ENCODE measurements at places on chromosomes 6 and 20.

DNA sequence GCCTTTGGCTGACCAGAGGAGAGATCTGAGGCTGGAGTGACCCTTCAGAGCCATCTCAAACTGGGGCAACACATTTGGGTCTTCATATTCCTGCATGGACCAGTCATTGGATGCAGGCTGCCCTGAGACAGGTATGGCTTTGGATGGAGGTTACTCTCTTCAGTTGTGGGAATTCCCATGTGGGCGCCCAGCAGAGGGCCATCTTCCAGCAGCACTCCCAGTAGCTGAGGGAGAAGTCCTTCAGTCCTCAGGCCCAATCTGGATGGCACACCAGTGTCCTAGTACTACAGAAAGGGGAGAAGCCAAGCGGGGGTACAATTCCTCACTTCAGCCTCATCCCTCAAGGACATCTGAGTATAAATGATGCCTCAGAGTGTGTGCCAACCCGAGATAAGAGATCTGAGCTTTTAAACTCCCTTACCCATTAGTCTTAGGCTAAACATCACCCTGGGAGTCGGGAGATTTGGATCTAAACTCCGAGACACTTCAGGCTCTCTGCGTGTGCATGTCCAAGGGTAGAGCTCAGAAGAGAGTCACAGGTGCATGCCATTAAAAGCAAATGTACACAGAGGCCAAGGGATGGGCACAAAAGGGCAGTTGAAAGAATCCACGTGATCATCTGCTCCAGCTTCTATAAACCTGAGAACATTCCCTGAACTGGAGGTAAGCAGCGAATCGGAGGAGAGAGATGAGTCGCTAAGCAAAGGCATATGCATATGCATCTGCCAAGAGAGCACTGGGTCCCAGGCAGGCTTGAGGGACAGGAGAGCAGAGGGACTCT lies 204.6 kb downstream of the CD83 start:
- no peak for DNase-seq

- DNase-seq: peak; percentile 18
These were observed 37.1 kb upstream of the UTRN start for GRCh38 chr6:144248003-144248402.

DNA sequence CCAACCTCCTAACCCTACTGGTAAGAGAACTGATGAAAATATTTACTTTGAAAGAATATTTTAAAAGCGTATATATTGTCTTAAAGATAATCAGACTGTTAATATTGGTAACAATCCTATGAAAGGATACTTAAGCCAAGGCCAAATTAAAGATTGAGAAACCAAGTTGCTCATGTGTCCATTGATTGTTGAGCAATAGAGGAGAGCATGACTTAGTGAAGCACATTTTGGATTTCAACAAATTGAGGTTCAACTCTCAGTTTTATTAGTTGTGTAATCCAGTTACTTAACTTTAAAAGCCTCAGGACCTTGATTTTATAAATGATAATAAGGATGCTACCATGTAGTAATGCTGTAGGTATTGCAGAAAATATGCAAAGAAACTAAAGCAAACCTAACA lies 56.8 kb downstream of the PRL start:
- DNase-seq: no peak

DNA sequence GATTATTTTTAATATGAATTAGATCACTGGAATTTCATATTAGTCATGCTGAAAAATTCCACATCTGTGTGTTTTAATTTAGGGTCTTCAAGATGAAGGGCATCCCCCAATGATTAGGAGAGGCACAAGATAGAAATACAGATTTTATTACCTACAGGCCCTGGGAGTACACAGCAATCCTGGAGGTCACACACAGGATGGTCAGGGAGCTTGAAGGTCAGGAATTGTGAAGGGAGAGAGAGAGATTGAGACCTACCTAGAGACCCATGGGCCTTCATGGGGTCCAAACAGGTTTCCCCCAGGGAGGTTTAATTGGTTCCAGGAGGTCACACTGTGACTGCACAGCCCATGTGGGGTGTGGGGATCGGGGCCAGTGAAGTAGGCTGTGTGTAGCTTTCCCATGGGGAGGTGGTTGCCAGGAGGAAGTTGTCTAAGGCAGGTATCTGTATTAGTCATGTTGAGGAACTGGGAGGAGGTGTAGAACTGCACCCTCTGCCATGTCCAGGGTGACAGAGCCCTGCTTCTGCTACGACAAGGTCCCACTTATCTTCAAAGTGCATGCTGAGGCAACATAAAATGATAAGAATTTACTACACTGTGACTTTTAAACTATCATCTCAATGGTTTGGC lies 18.3 kb downstream of the SNX9 start:
- DNase-seq: no peak

- DNase-seq: peak; percentile 10
These were observed 29.2 kb downstream of the AFDN start for GRCh38 chr6:167855825-167856425.

GRCh38 chr20:40980828-40981310 lies 47.8 kb upstream of the TOP1 start:
- DNase-seq: no peak

DNA sequence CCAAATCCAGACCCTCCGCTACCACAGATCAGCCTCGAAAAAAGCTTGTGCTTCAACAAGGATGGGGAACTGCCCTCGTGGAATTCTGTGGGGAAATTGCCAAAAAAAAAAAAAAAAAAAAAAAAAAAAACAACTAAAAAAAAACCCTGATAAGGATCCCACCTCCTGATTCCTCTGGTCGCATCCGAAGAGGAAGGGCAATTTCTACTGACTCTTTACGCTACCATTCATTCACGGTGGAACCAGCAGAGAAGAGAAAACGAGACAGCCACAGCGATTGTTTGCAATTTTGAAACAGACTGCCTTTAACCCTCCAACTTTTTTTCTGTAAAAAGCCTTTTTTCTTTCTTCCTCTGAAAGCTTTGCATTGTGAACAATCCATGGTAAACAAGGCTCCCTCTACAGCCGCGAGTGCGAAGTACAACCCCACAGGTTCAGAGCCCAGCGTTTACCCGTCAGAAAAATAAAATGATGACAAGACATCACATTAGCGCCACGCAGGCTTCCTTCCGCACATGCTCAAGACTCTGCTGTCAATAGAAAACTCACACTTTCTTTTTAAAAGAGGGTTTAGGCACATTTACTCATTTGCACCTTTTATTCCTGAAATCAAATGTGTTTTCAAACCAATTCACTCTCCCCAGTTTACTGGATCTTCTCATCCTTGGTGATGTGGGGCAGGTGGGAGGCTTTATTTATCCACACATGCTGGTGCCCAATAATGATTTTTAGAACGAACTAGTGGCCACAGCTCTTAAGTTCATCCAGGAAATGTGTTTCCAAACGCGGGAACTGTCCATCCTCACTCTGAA lies 100.0 kb downstream of the NOL4L start:
- peak; percentile 88 for DNase-seq
